Fibroblast of skin of back (primary cell): ENCODE measurements at places on chromosomes 7 and 10.

GRCh38 chr7:16817536-16817935 lies 12.7 kb upstream of the AGR2 start:
- peak; percentile 61 for DNase-seq

DNA sequence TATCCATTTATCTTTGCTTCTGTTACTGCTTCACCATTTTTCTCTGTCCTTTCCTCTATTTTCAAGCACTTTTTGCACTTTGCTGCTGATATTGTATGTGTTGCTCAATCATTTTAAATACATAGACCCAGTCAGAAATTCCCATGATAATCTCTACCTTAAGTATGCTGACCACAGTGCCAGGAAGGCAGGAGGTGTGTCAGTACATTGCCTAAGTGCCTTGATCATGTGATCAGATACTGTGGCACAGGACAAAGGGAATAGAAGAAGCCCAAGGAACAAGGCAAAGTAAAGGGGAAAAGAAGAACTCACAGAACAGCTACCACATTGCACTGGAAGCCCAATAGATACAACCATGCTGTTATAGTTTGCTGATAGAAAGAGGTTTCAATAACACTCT lies 53.7 kb upstream of the CD36 start:
- peak; percentile 8 for DNase-seq

DNA sequence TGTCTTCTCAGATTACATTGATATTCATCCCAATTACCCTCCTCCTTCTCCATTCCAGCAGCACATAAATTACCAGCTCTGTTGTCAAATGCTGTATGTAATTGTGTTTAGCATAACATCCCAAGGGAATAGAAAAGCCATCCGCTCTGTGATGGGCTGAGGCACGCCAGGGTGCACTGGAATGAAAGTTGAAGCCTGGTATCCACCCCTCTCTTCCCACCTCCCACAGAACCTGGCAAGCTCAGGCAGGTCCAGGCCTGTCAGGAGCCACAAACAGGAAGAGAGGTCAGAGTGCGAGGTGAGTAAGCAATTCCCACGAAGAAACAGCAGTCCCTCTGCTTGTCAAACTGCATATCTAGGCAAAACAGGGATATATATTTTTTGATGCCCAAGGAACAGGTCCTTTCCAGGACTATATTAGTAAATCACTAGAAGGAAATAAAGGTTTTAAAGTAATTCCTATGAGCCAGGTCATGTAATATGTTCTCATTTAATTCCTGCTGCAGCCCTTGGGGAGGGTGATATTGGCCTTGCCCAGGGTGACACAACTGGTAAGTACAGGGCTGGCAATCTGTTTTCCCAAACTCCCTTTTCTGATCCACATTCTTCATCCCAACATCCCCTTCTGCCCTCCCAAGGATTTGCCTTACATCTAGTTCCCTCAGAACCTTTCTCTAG lies 155.6 kb upstream of the GHITM start:
- no peak for DNase-seq

- no peak for DNase-seq
These were observed 22.6 kb downstream of the CSGALNACT2 start for GRCh38 chr10:43160921-43161255.

DNA sequence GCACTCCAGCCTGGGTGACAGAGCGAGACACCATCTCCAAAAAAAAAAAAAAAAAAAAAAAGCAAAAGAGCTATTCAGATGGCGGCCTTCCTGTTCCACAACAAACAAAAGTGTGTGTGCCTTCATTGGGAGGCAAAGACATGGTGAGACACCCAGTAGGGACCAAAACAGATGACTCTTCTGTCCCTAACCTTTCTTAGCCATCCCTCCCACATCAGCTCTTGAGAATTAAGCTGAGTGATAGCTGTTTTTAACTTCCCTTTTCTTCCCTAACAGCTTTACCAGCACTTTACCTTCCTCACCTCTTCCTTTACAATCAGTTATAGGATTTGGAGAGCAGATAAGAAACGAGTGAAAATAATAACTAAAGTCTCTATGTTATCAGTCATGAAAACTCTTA lies 48.2 kb downstream of the ARMH3 start:
- DNase-seq = no peak

- peak; percentile 24 for DNase-seq
These were observed 4.1 kb upstream of the PRSS1 start for GRCh38 chr7:142745091-142745635.

- DNase-seq = no peak
These were observed 7.9 kb upstream of the PAPSS2 start for GRCh38 chr10:87651801-87652200.

- peak; percentile 32 for DNase-seq
These were observed 181.3 kb downstream of the RNLS start for GRCh38 chr10:88401671-88402347.

DNA sequence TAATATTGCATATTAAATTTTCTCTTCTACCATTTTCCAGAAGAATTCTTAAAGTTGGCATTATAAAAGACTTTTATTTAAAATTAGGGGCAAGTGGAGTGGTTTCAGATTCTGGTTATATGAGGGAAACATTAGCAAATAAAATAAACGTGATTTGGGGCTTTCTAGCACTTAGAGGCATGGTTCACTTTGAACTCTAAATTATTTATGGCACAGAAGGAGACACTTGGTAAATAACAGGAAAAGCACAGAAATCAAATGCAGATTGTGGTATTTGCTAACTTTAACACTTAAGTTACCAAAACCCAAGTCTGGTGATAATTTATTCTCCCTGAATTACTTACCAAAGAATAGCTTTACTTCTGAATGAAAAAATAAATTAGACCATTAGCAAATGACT lies 134.5 kb upstream of the ETV1 start:
- DNase-seq = no peak

DNA sequence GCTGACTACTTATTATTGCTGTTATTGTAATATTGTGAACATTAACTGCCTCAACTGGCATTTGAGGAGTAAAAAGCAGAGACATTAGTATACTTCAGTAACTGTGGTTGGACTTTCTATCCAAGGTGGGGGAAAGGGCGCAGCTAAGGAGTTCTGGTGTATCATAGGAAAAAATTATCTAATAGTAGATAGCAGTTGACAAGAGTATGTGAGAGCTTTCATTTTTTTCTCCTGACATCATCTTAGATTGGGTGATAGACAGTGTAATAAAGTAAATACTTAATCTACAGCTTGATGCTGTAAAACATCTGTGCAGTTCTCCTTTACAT lies 68.9 kb downstream of the PHTF2 start:
- peak; percentile 44 for DNase-seq

DNA sequence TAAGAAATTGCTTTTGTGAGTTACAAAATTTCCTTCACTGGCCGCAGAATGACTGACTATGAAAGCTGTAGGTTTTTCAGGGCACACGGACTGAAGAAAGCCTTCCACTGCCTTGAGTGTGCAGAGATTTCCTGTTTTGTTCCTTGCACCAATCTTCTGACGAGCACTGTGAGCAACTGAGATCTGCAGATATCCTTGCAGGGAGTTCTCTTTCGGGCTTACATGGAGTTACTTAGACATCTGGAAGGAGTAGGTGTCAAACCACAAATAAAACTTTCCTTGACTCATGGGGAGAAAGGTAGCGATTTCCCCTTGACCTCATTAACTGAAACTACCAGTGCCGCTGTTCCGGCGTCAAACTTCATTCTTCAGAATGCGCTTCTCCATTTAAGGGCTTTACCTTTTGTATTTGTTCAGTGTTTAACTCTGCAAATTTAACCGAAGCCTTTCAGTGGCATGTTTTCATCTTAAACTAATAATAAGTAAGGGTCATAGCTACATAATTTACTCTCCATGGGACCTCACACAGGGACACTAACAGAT lies 1175.3 kb downstream of the GATA3 start:
- DNase-seq = no peak

- DNase-seq = peak; percentile 33
These were observed 28.9 kb downstream of the MAT1A start for GRCh38 chr10:80260295-80261243.

DNA sequence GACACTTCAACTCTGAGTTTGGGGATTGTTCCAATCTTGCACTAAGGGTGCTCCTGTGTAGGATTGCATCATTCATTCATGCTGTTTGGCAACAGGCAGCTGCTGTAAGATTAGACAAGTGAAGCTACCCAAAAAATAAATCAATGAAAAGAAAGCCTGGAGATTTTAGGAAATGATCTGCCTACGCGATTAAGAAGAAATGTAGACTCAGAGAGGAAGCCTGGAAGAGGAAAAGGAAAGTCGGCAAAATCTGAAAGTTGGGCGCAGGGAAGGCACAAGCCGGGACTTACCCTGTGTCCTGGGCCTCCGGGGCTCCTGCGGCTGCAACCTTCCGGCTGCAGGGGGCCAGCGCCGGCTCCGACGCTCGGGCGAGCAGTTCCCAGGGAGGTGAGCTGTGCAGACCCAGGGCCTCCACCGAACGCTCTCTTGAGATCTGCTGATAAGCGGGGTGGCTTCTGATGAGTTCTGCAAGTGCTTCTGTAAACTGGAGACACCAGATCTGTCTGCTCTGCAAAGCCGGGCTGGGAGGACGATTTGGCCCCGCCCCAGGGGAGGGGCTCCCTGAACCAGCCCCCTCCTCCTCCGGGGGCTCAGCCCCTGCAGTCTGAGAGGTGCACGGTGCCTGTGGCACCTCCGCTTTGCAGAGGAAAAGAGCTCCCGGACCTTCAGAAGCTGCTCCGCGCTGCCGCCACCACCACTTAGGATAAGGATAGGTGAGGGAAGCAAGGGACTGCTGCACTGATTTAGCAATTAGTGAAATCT lies 17.4 kb downstream of the PSPH start:
- DNase-seq = peak; percentile 64

GRCh38 chr10:6823770-6824169 lies 243.7 kb upstream of the PRKCQ start:
- DNase-seq = no peak

DNA sequence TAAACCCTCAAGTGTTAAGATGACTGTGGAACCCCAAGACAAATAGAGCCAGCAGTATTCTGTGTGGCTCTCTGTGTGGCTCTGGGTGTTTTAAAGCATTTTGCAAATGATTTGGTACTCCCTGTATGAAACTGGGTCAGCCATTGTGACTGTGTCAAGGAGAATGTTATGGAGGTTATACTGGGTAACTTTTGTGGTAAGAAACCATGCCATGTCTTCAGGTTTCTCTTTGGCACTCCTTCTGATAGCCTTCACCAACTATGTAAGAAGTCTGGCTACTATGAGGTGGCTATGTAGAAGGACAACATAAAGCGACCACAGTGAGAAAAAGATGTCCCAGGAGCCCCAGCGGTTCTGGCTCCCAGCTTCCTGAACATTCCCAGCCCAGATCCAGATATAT lies 226.6 kb upstream of the RHOBTB1 start:
- DNase-seq = peak; percentile 7

- peak; percentile 29 for DNase-seq
These were observed 7.1 kb downstream of the DOCK4 start for GRCh38 chr7:112199035-112199655.

GRCh38 chr7:601595-602340 lies 82.1 kb upstream of the PDGFA start:
- DNase-seq = no peak

- no peak for DNase-seq
These were observed 148.0 kb downstream of the MYOF start for GRCh38 chr10:93334181-93334580.

- peak; percentile 87 for DNase-seq
These were observed 57.4 kb downstream of the CAV1 start for GRCh38 chr7:116582164-116582732.

GRCh38 chr7:27532314-27532713 lies 130.4 kb downstream of the HIBADH start:
- peak; percentile 40 for DNase-seq

DNA sequence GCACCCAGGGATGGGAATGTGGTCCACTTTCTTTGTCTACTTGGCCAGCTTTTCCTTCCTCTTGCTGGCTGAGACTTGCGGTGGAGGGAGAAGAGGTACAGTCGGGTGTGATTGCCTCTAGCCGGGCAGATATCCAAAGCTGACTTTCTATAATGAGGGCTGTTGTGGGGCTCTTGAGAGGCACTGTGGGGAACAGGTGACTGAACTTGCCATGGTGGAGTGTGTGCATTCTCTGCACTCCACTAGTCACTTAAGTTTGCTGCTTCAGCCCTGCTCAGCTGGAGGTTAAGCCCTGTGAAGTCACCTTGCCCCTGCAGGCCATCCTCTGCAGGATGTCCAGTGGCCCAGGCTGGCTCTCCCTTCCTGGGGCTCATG lies 116.6 kb downstream of the AOAH start:
- no peak for DNase-seq

DNA sequence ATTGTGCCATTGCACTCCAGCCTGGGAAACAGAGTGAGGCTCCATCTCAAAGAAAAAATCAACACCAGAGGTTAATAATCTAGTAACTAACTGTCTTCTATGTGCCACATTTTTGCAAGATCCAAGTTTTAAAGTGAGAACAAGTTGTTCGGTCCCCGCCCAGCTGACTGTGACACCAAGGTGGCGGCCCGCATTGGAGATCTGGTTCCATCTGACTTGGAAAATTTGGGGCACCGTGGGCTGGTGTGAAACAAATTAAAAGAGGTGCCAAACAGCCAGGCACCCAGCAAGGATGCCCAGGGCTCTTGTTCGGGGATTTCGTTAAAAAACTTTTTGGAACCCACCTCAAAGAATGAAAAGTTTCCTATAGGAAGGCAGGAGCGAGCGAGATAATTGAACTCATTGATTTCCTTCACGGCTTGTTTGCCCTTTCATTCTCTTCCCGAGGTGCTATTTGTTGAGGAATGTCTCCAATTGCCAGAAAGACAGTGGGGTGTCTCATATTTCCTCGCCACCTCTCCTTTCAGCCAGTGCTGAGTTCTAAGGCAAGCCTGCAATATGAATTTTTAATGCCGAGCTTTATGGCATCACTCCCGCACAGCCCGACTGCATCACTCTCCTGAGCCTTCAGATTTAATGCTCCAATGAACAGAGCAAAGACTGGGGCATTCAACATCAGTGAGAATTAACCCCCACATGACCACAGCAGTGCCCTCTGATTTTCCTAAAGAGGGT lies 156.9 kb upstream of the SH2B2 start:
- no peak for DNase-seq

DNA sequence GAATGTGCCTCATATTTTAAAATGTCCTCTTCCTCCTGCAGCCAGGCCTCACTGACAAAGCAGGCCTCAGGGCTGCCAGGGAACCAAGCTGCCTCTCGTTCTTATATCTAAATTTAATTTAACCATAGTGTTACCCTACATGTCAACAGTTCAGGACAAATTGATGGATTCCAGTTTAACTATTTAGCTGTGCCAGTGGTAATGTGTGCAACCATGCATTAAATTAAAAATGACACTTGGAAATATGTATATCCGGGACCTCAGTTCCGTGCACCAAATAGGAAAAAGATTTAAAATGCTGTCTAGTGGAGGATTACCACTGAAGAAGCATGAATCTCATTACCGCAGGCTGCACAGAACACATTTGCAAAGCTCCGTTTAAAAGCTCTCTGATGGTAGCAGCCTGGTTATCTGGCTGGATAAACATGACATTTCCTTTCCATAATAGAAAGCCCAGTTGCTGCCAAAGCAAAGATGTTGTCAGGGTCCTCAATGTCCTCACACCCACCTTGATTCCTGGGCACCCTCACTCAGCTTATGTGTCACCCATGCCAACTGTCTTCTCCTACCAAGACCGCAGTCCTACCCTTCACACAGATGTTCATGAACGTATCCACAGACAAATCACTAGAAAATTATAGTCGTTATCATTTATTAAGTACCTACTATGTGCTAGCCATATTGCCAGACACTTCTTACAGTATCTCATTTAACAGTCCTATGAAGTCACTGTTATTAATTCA lies 73.3 kb upstream of the FRMD4A start:
- DNase-seq = peak; percentile 56
